ENCODE measurements at places on chromosomes 1 and 21. TPM values are rescaled to one million over a fixed set of nuclear protein-coding genes. Genes with fewer than 3 reads are reported as not detected.

GRCh38 chr1:5125208-5125607 lies 470.8 kb downstream of the AJAP1 start:
- DNase-seq, result no peak

DNA sequence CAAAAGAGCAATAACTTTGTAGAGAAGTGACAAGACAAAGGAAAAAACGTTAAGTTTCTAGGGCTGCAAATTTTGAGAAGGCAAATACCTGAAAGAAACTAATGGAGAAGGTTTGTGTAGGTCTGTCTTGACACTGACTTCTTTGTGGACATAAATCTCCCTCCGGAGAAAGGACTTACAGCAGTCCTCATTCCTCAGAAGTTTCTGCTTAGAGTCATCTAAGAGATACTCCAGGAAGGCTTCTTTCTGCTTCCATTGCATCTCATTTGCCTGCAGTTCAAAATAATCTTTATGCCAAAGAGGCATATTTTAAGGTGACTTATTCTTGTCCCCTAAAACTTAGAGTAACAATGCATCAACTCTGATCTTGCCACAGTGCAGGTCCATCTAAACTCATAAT lies 4.4 kb upstream of the C4BPB start:
- DNase-seq, result no peak

DNA sequence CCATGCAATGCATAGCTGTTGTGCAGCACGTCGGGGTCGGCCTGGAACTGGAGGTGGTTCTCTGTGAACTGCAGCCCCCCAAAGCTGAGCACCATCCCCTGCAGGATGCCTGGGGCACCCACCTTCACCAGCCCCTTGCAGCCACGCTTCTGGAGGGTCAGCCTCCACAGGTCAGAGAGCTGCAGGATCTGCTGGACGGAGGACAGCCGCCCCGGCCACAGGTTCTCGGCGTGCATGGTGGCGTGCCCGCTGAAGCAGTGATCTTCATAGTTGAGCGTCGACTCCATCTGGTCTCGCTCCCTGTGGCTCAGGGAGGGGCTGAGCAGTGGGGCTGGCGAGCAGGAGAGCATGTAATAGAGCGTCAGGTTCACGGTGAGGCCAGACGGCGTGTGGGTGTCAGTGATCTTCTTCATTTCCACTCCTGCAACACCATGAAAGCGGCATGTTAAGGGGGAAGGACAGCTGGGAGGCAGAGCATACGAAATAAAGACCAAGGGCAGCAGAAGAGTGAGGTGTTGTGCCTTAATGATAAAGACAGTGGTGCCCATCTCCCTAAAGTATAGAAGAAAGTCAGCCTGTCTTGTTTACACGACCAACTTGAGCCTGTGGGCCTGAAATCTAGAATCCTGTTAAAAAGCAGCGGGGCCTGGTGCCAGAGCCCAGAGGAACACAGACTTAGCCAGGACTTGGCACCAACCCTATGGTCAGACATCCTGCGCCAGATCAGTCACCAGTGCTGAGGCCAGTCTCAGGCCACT lies 3.0 kb downstream of the KIAA2013 start:
- DNase-seq, result no peak

- no peak for DNase-seq
Observed at GRCh38 chr1:67044631-67045270, 9.2 kb downstream of the SLC35D1 start.

DNA sequence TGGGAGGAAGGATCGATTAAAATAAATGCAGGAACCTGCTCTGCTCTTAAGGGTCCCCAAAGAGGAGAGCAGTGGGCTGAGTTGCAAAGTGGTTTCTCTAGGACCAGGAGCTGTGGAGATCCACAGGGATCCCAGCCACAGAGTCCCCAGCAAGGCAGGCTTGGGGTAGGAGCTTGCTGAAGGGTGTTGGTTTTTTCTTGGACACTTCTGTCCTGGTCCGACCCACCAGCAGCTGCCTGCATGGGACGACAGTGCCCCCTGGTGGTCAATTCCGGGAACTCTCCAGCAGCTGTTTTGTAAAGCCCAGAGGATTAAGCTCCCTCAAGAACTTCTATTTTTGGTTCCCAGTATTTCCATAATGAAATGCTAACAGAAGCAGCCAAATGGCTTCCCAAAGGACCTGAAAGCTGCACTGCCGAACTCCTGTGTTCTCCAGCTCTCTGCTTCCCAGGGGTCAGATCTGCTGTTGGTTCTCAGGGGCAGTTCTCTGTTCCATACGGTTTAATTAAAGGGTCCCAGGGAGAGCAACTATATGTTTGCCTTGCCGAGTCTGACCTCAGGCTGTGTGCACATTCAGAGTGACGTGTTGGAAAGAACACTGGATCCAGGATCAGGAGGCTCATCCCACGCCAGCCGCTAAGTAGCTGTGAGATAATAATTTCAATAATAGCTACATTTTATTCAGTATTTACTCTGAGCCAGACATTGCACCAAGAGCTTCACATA lies 23.2 kb downstream of the NENF start:
- peak; percentile 93 for DNase-seq

DNA sequence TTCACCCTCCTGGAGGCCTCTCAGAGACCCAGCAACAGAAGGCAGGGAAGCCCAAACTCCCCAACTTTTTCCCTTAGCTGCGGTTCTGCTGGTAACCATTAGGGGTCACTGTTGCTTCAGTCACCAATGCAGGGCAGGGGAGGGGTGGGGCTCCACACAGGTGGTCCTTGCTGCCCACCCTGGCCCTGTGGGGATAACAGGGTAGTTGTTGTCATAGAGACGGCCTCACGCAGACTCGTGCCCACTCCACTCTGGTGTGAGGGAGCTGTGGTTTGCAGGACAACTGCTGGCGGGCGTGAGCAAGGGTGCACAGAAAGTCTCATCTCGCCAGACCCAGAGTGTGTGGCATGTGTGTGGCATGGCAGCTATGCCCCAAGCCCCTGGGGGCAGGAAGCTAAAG lies 19.9 kb downstream of the INSRR start:
- peak; percentile 45 for DNase-seq

- no peak for DNase-seq
Observed at GRCh38 chr1:31689854-31690253, 14.0 kb downstream of the COL16A1 start.

DNA sequence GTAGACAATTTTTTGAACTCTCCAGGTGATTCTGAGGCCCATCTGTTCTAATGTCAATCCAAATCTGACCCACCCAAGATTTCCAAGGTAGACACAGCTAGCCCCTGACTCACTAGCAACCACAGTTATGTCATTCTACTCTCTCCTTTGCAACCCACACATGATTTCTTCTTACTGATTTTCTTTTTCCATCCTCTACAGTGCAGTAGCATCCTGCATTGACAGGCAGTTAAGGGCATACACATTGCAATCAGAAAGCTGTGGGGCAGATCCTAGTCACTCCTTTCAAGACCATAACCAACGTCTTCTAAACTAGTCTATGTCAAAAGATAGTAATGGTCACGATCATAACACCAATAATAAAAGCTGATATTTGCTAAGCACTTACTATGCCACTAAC lies 54.2 kb downstream of the JAK1 start:
- DNase-seq, result no peak

DNA sequence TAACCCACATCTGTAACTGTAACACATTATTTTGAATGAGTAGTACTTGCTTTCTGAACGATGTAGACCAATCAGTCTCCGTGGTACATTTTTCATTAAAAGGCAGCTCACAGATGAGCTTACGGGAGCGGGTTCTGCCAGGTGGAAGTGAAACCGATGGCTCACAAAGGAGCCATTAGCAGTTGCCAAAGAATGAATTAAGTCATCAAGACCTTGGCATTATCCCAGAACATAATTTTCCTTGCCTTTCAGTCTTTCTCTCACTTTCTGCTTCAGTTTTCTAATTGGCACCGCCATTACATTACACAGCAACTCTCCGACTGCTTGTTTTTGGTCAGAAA lies 33.5 kb upstream of the UTS2 start:
- no peak for DNase-seq

DNA sequence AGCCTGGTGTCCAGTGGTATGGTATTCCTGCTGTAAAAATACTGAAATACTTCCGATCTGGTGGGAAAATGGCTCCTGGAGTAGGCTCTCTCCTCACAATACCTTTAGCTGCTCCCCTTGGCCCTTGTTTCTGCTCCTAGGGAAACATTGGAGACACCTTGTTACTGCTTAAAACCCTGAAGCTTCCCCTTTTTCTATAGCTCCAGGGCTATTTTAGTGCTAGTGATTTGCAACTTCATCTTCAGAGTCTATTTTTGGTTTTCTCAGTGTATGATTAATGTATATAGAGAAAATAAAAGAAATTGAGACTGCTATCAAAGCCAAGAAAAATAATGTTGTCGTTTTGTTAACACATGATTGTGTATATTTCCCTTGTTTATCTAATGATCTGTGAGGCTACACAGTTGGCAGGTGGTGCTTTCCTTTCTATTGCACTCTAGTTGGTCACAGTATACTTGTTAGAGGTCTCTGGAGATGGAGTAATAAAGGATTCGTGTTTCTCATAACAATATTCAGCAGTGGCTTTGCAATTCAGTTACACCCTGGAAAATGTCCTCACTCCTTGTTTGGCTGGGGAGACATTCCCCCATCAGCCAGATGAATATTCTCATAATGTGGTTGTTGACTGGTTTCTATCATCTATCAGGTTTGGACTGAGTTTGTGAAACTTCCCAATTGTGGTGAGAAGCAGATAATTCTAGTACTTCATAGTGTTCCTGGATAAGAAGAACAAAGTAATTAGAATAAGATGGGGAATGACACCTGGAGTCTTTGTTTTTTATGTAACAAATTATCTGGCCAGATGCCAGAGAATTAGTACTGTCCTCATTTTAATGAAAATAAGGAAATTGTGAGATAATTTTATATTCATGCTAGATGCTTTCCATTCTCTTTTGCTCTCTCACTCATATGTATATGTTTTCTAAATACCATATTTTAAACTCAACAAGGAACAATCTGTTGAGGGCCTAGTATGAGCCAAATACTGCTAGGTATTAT lies 44.8 kb upstream of the CACYBP start:
- DNase-seq, result no peak

DNA sequence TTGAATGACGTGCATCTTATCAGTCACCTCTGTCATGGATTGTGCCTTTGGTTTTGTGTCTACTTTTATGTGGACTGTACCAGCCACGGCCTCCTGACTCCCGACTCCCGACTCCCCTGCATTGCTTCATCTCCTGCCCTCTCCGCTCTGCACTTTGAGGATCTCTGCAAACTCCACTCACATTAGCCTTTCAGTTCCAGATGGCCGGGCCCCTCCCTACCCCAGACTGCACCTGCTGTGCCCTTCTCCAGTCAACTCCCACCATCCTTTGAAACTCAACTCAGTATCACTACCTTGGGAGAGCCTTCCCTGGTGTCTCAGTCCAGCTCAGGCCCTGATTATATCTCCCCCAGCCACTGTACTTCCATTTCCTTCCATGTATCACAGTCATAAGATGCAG lies 71.4 kb downstream of the MDM4 start:
- DNase-seq, result no peak

GRCh38 chr1:3774276-3774945 lies 1.9 kb downstream of the SMIM1 start:
- DNase-seq, result no peak

DNA sequence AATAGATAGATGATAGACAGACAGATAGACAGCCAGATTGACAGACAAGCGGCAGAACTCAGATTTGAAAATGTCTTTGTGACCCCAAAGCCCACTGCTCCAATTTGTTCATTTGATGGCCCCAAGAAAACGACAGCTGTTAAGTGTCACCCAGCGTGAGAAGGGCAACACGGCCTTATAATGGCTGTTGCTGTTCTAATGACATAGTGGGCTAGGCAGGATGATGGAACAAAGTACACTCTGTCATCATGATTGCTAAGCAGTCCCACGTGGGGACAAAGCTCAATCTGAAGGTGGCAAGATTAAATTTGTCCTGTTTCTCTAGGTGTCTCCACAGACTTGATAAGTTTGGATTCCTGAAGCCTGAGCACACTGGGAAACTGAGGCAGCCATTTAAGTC lies 112.9 kb downstream of the DAB1 start:
- no peak for DNase-seq

DNA sequence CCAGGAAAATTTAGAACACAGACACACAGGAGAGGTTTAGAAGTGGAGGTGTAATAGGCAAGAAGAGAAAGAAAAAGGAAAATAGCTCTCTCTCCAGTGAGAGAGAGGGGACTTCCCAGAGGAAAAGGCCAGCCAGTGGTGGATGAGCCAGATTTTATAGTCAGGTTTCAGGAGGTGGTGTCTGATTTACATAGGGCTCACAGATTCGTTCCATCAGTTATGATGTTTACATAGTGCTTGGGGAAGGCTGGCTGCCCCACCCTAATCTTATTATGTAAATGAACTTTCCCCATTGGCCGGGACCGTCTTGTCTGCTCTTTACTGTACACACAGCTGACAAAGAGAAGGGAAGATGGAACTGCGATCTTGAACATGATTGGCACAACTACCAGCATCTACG lies 797.3 kb downstream of the PLA2G4A start:
- DNase-seq, result no peak

DNA sequence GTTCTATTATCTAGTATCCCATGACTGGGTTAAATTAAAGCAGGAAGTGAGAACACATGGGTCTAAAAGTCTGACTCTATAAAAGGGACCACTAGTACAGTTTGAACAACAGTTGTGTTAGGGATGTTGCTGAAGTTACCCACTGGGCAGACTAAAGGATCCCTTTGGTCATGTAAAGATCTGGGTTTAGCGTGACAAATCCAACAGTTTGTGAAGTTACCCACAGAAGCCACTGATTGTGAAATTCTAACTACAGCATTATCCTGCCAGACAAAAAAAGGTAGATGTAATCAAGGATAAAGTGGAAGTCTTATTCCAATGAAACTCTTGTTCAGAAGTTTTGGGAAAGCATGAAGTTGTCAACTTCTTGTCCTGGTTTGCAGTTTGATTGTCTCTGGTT lies 5.7 kb downstream of the QSOX1 start:
- no peak for DNase-seq

GRCh38 chr1:30599721-30600120 lies 123.7 kb downstream of the MATN1 start:
- no peak for DNase-seq

GRCh38 chr1:43938892-43939587 lies 5.4 kb downstream of the ARTN start:
- DNase-seq, result no peak

GRCh38 chr21:46660505-46660904 lies 25.0 kb downstream of the PRMT2 start:
- DNase-seq, result no peak

- DNase-seq, result peak; percentile 68
Observed at GRCh38 chr1:8873506-8874229, 4.8 kb downstream of the ENO1 start.

GRCh38 chr1:20551161-20551560 lies 1.2 kb upstream of the FAM43B start:
- no peak for DNase-seq

Gene TRAF3IP3
- total RNA-seq, result 4.7 TPM

Gene TFF2
- not detected for total RNA-seq

Gene GPR52
- total RNA-seq, result 1.6 TPM

Gene PTGFR
- total RNA-seq, result 1.7 TPM

Gene KANK4
- 1.7 TPM for total RNA-seq

Gene LY9
- total RNA-seq, result 2.3 TPM

Gene FBXO2
- total RNA-seq, result 0.63 TPM

Gene NPL
- total RNA-seq, result 12.5 TPM

Gene SHCBP1L
- not detected for total RNA-seq

Gene KRTAP19-3
- total RNA-seq, result not detected

Gene CFHR2
- total RNA-seq, result not detected

Gene POU3F1
- total RNA-seq, result not detected

All from mucosa of descending colon (tissue), 3 donors.